ENCODE measurements at places on chromosomes 7 and 10. TPM values are rescaled to one million over a fixed set of nuclear protein-coding genes. Genes with fewer than 3 reads are reported as not detected.

DNA sequence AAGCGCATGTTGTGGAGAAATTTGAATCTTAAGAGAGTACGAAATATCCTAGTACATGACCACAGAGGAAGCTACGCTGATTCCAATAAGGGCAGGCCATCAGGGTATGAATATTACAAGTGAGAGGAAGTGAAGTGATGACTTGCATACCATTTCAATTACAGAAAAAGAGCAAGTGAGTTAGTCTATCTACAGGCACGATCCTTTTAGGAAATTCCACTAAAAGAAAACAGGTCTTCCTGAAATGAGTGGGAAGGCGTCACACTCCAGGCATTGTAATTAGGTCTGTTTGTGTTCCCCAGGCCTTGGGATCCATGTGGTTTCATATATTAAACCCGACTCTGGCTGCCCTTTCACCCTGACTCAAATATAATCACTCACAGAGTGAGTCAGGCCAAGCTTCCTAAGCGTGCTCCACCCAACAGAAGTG is 152.5 kb downstream of the SEMA3A start:
- peak overlapping the region; percentile 62 for H3K27ac ChIP-seq
- no peaks in the 10 kb centered on the region for H3K27me3 ChIP-seq
- peaks cover 3% of the 10 kb centered on the region for H3K36me3 ChIP-seq
- H3K4me1 ChIP-seq = peaks cover 22% of the 10 kb centered on the region
- H3K4me3 ChIP-seq = no peak overlapping the region
- no peak for DNase-seq

DNA sequence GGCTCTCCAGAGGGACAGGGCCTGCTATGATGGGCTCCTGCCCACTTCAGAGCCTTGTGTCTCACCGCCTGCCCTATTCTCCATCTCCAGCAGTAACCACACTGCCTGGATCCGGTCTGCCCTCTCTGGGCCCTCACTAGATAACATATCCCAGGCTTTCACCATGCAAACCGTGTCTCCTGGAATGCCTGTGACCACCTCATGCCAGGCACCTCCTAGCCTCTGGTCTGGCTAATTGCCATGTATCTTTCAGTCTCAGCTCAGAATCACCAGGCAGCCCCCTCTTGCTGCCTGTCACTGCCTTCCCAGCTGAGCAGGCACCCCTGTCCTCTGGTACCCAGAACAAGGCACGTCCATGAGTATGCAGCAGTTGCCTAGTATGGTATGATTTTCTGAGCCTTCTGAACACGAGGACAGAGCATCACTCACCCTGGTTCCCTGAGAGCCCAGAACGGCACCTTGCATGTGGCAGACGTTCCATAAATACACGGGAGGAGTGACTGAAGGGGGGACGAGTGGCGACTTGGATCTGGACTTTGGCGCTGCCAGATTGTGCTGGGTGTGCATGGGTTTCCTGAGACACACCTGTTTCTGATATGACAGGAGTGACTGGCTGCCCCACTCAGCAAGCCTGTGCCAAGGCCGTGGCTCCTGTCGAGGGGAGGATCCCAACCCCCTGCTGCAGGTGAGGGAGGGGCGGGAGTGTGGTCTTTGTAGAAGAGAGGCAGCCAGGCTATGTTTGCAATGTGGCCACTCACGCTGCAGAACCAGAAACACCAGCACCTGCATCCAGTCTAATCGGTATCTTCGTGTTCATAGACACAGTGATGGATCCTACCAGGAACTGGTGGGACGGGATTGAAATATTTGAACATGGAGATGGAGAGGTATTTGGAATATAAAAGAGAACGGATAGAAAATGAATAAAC is 95.2 kb downstream of the VOPP1 start:
- no peaks in the 10 kb centered on the region for H3K4me1 ChIP-seq
- DNase-seq = no peak
- no peaks in the 10 kb centered on the region for H3K27me3 ChIP-seq
- peaks cover 12% of the 10 kb centered on the region for H3K36me3 ChIP-seq

- no peaks in the 10 kb centered on the region for H3K36me3 ChIP-seq
- H3K27ac ChIP-seq = no peak overlapping the region
- DNase-seq = no peak
- H3K4me3 ChIP-seq = no peak overlapping the region
- no peaks in the 10 kb centered on the region for H3K27me3 ChIP-seq
- H3K4me1 ChIP-seq = peaks cover 6% of the 10 kb centered on the region
Observed at GRCh38 chr10:29158066-29158465, 130.8 kb upstream of the LYZL1 start.

DNA sequence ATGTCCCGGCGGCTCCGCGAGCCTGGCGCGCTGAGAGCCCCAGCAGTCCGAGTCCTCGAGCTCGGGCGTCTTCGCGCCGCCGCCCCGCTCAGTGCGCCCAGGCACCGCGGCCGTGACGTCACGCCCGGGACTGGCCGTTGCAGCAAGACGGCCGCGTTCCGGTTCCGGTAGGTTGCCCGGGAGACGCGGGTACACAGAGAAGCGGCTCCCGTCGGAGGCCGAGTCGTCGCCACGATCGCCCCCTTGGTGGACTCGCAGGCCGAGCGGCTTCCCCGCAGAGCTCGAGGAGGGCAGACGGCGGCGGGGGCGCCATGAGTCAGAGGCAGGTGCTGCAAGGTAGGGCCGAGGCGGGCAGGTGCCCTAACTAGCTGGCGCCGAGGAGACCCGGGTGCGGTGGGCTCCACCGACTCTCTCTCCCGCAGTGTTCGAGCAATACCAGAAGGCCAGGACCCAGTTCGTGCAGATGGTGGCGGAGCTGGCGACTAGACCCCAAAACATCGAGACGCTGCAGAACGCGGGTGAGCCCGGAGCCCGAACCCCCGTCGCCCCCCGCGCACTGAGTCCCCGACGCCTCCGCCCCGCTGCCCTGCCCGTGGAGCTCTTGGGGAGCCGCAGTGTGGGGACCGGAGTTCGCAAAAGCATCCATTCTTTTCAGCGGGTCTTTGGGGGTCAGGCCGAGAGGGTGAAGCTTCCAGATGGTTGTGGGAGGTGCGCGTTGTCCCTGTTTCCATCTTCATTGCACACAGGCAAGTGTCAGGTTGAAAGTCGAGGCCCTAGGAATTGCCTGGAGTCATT is at the start of gene SPAG6:
TSS of gene SPAG6 (plus strand) at position 196 of the 795 bp plus-strand sequence. CDS start at position 312, 116 bp downstream.
- H3K36me3 ChIP-seq = no peaks in the 10 kb centered on the region
- H3K27ac ChIP-seq = no peak within 1 kb of the TSS
- DNase-seq = peak; percentile 84
- peaks cover 33% of the 10 kb centered on the region for H3K27me3 ChIP-seq
- H3K4me3 ChIP-seq = peak within 1 kb of the TSS; percentile 43

SUGCT gene
- polyA plus RNA-seq = 53.7 TPM

DNA sequence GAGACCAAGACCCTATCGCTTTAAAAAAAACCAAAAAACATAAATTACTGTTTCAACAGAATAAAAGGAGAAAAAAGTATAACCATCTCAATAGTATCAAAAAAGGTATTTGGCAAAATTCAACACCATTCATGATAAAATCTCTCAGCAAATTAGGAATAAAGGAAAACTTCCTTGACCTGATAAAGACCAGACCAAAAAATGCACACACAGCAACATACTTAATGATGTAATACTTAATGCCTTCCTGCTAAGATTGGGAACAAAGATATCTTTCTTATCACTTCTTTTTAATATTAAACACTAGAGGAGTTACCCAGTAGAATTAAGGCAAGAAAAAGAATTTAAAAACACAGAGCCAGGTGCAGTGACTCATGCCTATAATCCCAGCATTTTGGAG is 79.3 kb downstream of the CNOT4 start:
- no peak overlapping the region for H3K27ac ChIP-seq
- no peak for DNase-seq
- peaks cover 29% of the 10 kb centered on the region for H3K36me3 ChIP-seq
- no peaks in the 10 kb centered on the region for H3K27me3 ChIP-seq
- H3K4me1 ChIP-seq = peaks cover 4% of the 10 kb centered on the region

DNA sequence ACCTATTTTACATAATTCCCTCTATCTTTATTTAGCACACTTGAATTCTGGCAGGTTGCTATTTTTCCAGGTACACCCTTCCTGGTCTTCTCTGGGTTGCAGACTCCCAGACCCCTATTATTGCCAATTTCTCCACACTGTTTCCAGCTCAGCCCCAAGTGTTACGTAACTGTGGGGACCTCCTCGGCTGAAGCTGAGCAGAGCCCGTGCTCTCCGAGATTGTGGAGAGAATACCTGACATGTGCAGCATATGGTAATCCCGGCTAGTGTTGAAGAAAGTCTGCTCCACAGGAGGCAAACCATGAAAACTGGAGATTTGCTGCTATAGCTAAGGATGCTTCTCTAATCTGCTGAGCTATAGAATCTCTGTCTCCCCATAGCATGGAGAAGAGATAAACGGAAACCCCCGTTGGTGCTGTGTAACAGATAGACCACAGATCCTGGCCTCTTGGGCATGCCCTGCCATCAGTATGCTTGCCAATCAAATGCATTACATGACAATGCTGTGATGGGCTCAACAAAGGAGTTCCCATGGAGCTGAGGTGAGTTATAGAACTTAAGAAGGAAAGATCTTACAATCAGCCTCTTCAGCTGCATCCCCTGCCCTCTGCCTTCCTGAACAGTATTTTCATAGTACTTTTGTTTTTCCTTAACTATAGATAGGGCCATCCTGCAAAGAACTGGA is 144.6 kb upstream of the AOAH start:
- peak overlapping the region; percentile 98 for H3K27ac ChIP-seq
- no peaks in the 10 kb centered on the region for H3K27me3 ChIP-seq
- no peak for DNase-seq
- H3K36me3 ChIP-seq = peaks cover 3% of the 10 kb centered on the region
- H3K4me3 ChIP-seq = no peak overlapping the region

DNA sequence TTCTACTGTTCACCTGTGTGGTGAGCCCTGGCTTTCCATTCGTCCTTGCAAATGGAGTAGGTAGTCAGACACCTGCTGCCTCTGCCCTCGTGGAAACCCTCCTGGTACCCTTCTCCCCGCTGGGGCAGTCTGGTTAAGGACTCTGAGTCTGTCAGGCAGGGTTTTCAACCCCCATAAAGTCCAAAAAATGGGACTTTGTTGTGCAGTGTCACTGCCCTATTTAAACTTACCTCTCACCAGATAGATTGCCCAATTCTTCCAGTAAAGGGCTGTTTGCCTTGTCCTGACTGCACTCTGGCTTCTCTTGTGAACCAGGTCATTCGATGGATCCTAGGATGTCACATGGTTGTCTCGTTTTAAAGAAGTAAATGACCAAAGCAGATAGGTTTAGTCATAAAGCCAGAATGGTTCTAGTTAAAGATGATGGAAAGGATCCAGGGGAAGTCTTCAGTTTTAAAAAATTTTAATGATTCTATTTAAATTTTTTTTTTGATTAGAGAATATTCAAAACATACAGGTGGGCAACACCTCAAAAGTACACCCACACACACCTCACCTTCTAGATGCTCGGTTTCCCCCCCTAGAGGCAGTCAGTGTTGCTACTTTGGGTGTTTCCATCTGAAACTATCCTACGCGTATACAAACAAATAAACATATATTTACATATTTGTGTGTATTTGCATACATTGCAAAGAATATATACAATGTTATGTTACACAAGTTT is 22.0 kb downstream of the TMEM176B start:
- no peaks in the 10 kb centered on the region for H3K36me3 ChIP-seq
- peaks cover 6% of the 10 kb centered on the region for H3K4me1 ChIP-seq
- DNase-seq = no peak
- H3K27ac ChIP-seq = no peak overlapping the region

- H3K4me1 ChIP-seq = no peaks in the 10 kb centered on the region
- H3K27ac ChIP-seq = no peak overlapping the region
- no peak overlapping the region for H3K4me3 ChIP-seq
- H3K36me3 ChIP-seq = no peaks in the 10 kb centered on the region
- DNase-seq = no peak
Observed at GRCh38 chr7:38391751-38392150, 118.3 kb upstream of the TARP start.

DNA sequence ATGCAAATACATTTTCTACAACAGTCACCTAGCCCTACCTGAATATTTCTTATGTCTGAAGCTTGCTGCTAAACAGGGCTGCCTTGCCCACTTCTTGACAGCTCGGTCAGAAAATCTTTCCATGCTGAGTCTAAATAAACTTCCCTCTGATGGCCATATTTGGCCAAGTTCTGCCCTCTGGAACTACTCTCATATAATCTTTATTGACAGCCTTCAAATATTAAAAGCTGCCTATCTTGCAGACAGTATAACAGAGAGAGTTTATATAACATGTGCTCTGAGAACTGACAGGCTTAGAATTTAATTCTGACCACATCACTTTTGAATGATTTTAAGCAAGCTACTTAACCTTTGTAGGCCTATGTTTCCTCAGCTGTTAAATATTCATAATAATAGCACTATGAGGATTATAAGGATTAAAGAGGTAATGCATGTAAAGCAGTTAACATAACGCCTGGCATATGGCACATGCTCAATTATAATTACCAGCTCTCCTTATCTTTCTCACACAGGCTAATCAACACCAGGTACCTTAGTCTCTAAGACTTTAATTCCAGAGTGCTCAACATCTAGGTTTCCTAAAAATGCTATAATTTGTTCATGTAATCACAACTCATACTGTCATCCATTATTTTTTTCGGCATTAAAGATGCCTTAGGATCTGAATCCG is 334.1 kb downstream of the HPSE2 start:
- H3K27me3 ChIP-seq = no peaks in the 10 kb centered on the region
- H3K4me3 ChIP-seq = no peak overlapping the region
- no peak for DNase-seq

DNA sequence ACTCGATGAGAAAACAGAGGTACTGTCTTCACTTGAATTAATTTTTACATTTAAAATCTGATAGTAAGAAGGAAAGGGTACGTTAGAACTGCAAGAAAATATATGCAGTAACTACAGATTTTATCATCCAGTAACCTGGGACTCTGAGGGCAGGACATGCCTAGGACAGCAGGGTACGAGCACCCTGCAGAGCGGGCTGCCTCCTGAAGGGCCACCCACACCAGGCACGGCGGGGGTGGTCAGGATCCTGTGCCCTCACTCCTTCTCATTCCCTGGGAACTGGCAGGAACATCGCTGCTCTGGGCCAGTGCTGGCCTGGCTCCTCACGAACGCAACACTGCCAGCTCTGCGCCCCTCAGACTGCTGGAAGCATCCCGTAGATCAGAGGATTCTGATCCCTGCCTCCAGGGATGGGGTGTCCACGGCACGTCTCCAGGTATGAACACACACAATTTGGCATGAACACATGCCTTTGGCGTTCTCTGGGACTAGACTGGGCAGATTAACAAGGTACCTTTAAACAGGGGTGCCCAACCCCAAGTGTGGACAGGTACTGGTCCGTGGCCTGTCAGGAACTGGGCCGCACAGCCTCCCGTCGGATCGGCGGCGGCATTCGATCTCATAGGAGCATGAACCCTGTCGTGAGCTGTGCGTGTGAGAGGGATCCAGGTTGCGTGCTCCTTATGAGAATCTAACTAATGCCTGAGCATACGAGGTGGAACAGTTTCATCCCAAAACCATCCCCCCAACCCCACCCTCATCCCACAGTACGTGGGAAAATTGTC is 99.3 kb upstream of the FAM20C start:
- no peak for DNase-seq
- H3K27me3 ChIP-seq = no peaks in the 10 kb centered on the region
- H3K4me1 ChIP-seq = peaks cover 16% of the 10 kb centered on the region
- H3K36me3 ChIP-seq = no peaks in the 10 kb centered on the region

ACTR3C gene
- 0.16 TPM for polyA plus RNA-seq

CD36 gene
- 0.10 TPM for polyA plus RNA-seq
